SHP77 treated with DMSO at 0.1 percent for 48 hours (cell line): ENCODE measurements at places on chromosomes 12 and 14.

GRCh38 chr14:74594029-74594428 is 18.0 kb downstream of the LTBP2 start:
- DNase-seq = no peak

GRCh38 chr12:6646276-6647082 is 753 bp downstream of the ACRBP start:
- DNase-seq = no peak

DNA sequence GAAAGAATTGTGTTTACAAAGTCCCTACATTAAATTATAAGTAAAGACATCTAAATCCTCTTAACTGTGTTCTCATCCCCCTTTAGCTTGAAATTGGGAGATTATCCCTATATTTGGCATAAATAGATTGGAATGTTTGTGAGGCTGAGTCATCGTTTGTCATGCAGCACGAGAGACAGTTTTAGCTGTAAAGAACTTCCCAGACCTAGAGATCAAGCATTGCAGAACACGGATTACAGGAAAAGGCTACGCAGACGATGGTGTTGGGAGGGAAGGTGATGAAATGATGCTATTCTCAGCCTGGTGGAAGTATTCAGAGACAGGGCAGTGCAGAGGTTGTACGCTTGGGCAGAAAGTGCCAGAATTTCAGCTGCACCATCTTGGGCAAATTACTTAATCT is 93.8 kb downstream of the PTPRB start:
- no peak for DNase-seq

- no peak for DNase-seq
Measured at GRCh38 chr12:104746467-104747088, 211.5 kb downstream of the SLC41A2 start.

- no peak for DNase-seq
Measured at GRCh38 chr12:30047516-30048254, 263.9 kb upstream of the TMTC1 start.

DNA sequence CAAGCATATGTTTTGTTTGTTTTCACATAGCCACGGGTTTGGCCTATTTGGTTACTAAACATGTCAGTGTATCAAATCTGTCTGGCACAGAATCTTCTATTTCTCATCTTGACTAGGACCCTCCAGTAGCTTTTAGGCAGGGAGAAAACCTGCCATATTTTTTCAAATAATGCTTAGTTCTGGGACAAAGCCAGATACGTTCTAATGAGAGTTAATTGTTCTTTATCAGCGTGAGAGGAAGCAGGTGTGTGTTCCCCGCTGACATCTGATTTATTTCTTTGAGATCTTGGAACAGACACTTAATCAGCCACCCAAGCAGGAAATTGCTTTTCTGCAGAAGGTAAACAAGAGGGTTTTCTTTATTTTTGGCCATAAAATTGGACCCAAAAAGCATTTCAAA is 54.8 kb downstream of the GOLGA5 start:
- no peak for DNase-seq

GRCh38 chr12:58640314-58640713 is 280.0 kb downstream of the LRIG3 start:
- DNase-seq = no peak

DNA sequence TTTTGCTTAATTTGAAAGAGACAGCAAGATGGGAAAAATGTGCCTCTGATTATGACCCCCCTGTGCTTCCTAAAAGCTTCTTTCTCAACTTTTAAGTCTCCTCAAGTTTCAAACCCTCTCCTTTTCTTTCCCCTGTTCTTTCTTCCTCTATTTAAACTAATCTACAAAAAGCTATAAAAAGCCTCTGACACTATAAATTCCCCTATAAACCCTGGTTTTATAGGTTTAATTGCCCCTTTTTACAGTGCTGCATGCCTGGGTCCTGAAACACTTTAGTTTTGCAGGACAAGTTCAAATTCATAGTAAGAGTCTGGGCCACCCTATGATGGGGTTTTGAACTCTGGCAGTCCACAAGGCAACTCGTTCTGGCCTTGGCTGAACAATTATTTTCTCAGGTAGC is 510.9 kb upstream of the TBX3 start:
- no peak for DNase-seq

DNA sequence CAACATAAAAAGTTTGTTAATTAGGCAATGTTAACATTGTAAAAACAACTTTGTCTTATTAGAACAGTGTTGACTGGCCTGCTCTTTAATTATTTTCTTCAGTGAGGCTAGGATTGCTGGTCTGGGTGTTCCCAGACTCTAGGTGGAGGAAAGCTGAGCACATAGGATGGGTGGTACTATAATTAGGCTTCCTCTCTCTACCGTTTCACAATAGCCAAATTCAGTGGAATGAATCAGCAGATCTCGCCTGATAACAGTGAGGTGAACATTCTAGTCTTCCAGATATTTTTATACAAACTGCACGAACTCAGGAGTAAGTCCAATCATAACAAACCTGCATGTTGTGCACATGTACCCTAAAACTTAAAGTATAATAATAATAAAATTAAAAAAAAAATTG is 11.9 kb downstream of the PTGDR start:
- peak; percentile 2 for DNase-seq
